IPS-NIHi11 (cell line): ENCODE measurements at places on chromosomes 6 and 20.

DNA sequence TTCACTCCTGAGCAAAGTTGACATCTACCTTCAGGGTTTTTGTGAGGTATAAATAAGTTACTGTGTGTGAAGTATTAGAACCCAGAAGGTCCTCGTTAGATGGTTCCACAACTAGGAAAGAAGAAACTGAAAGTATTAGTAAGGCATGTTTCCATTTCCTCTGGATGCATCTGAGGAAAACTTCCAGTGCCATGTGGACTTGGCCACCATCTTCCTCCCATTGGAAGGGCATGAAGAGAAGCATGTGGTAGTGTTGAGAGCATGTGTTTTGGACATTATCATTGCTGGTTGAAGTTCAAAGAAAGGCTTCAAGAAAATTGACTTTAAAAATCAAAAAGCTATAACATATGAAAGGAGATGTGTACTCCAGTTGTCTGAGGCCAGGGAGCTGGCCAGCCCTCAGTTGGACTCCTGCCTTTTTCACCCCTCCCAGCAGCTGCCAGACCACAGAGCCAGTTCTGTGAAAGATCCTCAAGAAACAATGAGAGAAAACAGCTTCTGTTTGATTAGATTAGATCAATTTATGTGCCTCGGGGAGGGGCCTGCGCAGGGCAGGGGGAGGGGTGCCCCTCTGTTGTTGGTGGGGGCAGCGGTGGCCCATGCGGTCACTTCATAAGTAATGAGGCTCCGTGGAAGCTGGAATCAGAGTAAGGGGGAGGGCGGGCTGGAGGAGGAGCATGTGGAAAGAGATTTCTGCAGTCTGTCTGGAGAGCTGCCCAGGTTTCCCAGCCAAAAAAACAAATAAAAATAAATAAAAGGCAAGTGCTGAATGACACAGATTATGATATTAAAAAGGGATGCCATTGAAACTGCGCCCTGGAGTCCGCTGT is 154.0 kb downstream of the JARID2 start:
- DNase-seq, result peak; percentile 44

GRCh38 chr6:124990988-124991387 is 28.8 kb downstream of the RNF217 start:
- DNase-seq, result no peak

GRCh38 chr6:118808793-118809638 is 84.9 kb upstream of the ASF1A start:
- DNase-seq, result no peak

DNA sequence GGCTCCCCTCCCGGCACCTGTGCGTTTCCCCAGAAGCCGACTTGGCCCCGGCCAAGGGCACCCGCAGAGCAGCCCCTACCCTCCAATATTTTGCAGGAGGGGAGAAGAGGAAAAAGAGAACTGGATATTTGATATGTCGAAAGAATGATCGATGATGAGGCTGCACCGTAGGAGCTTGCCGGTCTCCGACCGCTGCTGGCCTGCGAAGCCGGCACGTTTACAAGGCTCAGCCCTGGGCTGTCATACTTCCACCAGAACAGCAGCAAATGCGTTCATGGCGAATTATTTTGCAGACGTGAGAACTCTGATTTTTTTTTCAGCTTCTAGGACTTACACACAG is 296.7 kb downstream of the TFAP2C start:
- no peak for DNase-seq

GRCh38 chr20:60054716-60055634 is 96.8 kb downstream of the CDH26 start:
- DNase-seq, result no peak

DNA sequence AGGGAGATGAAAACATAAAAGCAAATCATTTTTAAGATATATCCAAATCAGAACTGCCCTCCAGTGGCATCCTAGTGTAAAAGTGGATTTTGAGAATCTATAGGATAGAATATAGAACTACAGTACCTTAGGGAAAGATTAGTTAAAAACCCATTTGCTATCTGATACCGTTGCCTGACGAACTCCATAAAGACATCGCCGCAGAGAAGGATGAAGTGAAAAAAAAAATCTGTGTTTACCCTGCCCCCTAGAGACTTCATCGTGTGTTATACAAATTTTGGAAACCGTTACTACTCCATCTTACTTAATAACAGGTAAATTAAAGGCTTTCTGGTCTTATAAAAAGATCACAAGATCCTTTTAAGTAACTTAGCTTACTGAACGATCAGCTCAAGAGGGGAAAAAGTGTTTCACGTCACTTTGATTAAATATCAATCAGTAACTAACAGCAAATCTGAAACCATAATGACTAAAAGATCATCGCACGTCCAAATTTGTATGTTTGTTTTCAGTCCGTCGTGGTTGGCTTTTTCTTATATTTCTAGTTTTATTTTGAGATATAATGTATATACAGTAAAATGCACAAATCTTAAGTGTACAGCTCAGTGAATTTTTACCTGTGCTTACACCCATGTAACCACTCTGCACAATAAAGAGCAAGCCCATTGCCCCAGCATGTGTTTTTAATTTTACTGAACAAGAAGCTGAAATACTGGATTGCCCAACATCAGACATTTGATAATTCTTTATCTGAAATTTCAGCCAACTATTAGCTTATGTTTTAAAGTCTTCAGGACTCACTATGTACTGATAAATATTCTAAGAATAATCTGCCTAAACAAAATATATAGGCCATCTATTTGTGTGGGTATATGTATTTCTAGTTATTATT is 881 bp upstream of the MCM3 start:
- no peak for DNase-seq

DNA sequence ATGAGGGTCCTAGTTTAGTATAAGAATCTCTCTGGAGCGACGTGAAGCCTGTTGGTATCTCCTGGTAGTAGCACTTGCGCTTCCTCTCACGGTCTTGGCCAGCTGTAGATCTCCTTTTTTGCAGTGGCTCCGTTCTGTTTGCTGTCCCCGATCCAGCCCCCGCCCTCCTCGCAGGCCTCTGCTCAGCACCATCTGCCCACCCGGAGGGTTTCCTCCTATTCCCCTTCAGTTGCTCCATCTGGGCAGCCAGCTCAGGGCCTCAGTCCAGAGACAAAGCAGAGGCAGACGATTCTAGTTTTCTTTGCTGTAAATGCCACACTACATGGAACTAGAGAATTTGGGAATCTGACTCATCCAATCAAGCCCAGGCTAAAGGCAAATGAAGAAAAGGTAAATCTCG is 126.6 kb downstream of the TIAM2 start:
- DNase-seq, result no peak

DNA sequence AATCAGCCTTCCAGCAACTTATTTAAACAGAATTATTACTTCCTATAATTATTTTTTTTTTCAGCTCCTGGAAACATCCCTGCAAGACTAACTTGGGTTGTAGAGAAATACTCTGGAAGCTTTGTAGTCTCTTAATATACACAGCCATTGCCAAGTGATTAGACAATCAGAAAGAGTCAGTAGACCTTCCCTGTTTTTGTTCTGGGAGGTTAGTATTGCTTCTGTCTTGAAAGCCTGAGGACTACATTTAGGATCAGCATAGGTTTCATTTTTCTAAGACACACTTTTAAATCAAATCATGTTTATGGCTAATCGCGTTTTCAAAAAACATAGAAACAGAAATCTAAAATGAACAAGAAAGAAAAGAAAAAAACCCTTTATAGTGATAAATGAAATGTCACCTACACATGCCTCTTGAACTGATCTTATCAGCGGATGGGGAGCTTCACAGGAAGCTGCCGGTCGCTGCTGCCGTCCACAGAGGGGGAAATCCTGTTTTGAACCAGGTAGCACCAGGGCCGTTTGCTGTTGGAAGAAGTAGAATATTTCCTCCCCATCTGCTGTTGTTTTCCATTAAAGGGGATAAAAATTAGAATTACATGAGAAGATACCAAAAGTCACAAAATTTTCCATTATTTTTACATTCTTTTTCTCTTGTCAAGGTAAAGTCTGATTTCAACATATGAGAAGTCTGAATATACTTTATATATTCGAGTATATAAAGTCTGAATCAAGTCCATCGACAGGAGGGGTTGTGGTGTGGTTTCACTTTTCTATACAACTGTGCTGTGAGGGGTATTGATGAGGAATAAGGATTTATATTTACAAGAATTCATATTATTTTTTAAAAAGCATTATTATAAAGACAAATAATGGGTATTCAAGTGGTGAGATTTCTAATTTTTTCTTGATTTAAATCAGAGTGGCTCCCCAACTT is 94.6 kb downstream of the ARMC2 start:
- no peak for DNase-seq

GRCh38 chr20:50625986-50626677 is 65.2 kb downstream of the RIPOR3 start:
- DNase-seq, result peak; percentile 87
